Endodermal cell (in vitro differentiated cells): ENCODE measurements at places on chromosomes 4 and X. TPM values are rescaled to one million over a fixed set of nuclear protein-coding genes. Genes with fewer than 3 reads are reported as not detected.

DNA sequence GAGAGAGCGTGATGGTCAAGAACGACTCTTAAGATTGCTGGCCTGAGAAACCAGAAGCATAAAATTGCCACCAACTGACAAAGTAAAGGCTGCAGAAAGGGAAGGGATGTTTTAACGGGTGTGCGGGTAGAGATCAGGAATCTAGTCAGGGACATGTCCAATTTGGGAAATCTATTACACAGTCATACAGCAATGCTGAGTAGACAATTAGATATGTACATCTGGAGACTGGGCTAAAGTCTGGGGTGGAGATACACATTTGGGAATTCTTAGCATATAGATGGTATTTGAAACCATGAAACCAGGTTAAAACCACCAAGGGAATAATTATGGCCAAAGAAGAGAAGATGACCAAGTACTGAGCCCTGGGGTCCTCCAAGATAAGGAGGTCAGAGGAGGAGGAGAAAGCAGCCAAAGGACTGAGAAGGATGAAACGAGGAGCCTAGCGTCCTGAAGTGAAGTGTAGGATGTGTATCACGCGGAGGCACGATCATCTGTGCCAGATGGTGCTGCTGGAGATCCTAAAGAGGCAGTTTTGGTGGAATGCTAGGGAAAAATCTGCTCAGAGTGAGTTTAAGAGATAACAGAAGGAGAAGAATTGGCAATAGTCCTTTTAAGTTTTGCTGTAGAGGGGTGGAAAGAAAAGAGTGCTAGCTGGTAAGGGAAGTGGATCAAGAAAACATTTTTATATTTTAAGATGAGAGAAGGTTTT is 36.5 kb downstream of the SEC24D start:
- DNase-seq, result no peak

The SH3BP2 gene
- total RNA-seq, result 37.6 to 48.8 TPM (median 40.5 TPM) in 3 replicates

The USP17L12 gene
- total RNA-seq, result not detected in 2 replicates

- no peak for DNase-seq
Measured at GRCh38 chr4:185396724-185397385, at the start of gene ANKRD37. Gene ANKRD37 (plus strand): TSS chr4:185396841. CDS start chr4:185396924, 83 bp downstream.

GRCh38 chr4:124097447-124097846 is 615.1 kb downstream of the ANKRD50 start:
- DNase-seq, result no peak

The NXF3 gene
- total RNA-seq, result 0.25 to 0.51 TPM in 2 of 3 replicates, not detected in the other

DNA sequence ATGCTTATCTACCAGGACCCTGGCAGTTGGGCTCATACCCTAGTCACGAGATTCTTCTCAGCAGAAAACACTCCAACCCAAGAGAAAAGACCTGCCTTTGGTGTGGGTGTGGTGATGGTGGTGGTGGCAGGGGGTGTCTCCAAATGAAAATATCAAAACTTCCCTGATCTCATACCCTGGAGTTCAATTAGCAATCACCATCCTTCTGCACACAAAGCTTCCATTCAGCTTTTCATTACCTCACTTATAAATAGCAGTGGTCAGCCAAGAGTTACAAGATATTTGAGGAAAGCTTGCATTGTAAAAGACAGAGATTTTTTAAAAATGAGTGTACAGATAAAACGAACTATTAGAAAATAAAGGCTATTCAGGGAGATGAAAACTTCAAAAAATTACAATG is 580.8 kb upstream of the MAGEB2 start:
- DNase-seq, result no peak

The RTL3 gene
- not detected in 3 replicates for total RNA-seq

The PLP1 gene
- total RNA-seq, result 3.6 to 5.1 TPM (median 4.3 TPM) in 3 replicates

DNA sequence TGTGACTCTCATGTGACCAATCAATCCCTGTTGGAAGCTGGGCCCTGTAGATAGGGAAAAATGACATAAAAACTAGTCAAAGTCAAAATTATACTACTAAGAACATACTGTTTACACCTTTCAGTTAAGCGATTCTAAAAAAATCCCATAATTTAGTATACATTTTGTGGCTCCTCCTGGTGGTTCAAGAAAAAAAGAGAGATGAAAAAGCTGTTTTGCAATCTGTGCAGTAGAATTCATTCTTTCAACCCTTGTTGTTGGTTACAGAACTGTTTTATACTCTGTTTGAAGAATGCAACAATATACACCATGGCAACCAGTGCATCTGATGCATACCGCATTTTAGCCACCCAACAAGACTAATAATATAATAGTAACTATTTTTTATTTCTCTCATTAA is 66.8 kb upstream of the ANK2 start:
- no peak for DNase-seq

DNA sequence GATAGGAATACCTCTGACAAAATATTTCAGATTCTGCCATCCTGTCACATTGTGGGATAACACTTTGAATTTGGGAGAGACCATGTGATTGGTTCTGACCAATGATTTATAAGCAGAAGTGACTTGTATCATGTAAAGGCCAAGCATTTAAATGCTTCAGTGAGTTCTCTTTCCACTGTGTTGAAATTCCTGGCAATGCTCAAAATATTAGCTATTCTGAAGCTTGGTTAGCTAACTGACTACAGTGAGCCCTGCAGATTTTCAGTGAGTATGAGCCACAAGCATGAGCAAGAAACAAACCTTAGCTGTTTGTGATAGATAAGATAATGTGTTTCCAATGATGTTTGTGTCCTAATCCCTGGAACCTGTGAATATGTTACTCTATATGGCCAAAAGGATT is 562.8 kb upstream of the AADAT start:
- DNase-seq, result no peak

GRCh38 chr4:743463-744211 is 38.0 kb downstream of the PCGF3 start:
- DNase-seq, result no peak

DNA sequence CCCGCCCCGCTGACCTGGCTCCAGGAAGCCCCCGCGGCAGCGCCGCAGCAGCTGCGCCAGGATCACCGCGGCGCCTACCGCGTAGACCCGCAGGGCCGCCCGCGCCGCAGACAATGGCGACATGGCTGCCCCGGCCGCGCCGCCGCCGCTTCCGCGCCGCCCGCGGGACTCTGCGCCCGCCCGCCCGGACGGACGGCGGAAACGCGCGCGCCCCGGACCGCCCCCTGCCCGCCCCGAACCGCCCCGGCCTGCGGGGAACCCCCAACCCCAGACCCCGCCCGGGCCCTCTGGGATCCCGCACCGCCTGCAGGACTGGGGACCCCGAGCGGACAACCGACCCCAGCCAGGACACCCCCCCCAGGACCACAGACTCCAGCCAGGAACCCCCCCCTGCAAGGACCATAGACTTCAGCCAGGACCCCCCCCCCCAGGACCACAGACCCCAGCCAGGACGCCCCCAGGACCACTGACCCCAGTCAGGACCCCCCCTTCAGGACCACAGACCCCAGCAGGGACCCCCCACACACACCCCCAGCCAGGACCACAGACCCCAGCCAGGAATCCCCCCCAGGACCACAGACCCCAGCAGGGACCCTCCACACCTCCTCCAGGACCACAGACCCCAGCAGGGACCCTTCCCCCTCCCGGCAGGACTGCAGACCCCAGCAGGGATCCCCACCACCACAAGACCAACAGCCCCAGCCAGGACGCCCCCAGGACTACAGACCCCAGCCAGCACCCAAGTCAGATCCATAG is at the start of the genes DHRSX and ZBED1:
TSS of gene DHRSX (minus strand) at position 174 of the 756 bp plus-strand sequence. CDS start at position 123, 51 bp downstream.
TSS of gene ZBED1 (minus strand) at position 174 of the 756 bp plus-strand sequence. CDS start 10,257 bp downstream, outside the sequence.
- peak; percentile 81 for DNase-seq

- DNase-seq, result no peak
Measured at GRCh38 chr4:68896749-68897148, 54.9 kb downstream of the UGT2A3 start.

The ADGRG2 gene
- 5.9 to 12.7 TPM (median 6.5 TPM) in 3 replicates for total RNA-seq

The TBC1D8B gene
- 4.4 to 8.1 TPM (median 5.5 TPM) in 3 replicates for total RNA-seq

- DNase-seq, result no peak
Measured at GRCh38 chrX:41259516-41259915, 74.4 kb upstream of the DDX3X start.

- no peak for DNase-seq
Measured at GRCh38 chr4:79603681-79604080, 195.7 kb upstream of the GK2 start.
